Vagina (tissue), 2 donors: ENCODE measurements at places on chromosomes 2 and 18. TPM values are rescaled to one million over a fixed set of nuclear protein-coding genes. Genes with fewer than 3 reads are reported as not detected.
A peak's percentile ranks its signal among the peaks of the same experiment; 100 is the strongest.

ZEB2 gene
- total RNA-seq: 63.6 TPM

GRCh38 chr2:54669677-54670484, 53.6 kb upstream of the EML6 start:
- H3K4me3 ChIP-seq: no peak overlapping the region
- H3K4me1 ChIP-seq: peaks cover 85% of the 10 kb centered on the region
- H3K27me3 ChIP-seq: no peaks in the 10 kb centered on the region
- H3K27ac ChIP-seq: peak overlapping the region; percentile 71
- DNase-seq: no peak
- H3K36me3 ChIP-seq: no peaks in the 10 kb centered on the region

GRCh38 chr2:64838817-64839216, 150.4 kb upstream of the SLC1A4 start:
- no peak for DNase-seq
- no peaks in the 10 kb centered on the region for H3K36me3 ChIP-seq
- no peaks in the 10 kb centered on the region for H3K27me3 ChIP-seq
- H3K4me1 ChIP-seq: peaks cover 54% of the 10 kb centered on the region
- peak overlapping the region; percentile 77 for H3K27ac ChIP-seq

- no peak for DNase-seq
- H3K36me3 ChIP-seq: no peaks in the 10 kb centered on the region
- H3K4me3 ChIP-seq: no peak overlapping the region
- no peaks in the 10 kb centered on the region for H3K4me1 ChIP-seq
- H3K27ac ChIP-seq: no peak overlapping the region
Observed at GRCh38 chr2:235898766-235899165, 269.4 kb downstream of the GBX2 start.

DNA sequence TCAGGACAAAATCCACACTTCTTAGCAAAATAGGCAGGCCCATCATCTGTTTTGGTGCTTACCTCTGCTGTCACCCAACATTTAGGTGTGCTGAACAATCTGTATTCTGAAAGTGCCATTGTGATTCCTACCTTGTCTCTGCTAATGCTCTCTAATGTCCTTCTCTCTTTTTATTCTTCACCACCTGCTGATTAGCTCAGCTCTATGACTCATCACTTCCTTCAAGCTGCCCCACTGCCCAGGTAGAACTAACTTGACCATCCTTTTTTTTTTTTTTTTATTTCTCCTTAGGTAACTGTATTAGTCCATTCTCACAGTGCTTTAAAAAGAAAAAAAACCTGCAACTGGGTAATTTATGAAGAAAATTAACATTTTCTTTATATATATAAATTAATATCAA, 478.7 kb upstream of the POU3F3 start:
- no peak overlapping the region for H3K27ac ChIP-seq
- no peaks in the 10 kb centered on the region for H3K27me3 ChIP-seq
- no peak for DNase-seq
- no peak overlapping the region for H3K4me3 ChIP-seq

DNA sequence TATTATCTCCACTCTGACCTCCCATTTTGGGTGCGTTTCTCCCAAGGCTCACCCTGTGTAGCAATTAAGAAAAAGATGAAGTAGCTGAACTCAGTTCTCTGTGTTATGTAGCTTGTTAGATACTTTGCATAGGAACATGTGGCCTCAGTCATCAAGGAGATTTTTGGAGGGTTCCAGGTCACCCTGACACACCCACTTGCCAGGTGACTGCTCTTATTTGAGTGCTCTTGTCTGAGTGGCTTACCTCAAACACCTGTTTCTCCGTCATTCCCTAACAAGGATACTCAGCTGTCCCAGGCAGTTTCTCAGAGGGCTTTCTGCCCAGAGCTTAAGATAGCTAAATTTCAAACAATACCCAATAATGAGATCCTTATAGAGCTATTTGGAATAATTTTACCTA, 577.2 kb upstream of the HNMT start:
- no peak overlapping the region for H3K4me3 ChIP-seq
- H3K27ac ChIP-seq: no peak overlapping the region
- H3K36me3 ChIP-seq: no peaks in the 10 kb centered on the region
- H3K27me3 ChIP-seq: no peaks in the 10 kb centered on the region
- no peaks in the 10 kb centered on the region for H3K4me1 ChIP-seq
